ENCODE measurements at places on chromosomes 3 and 15. TPM values are rescaled to one million over a fixed set of nuclear protein-coding genes. Genes with fewer than 3 reads are reported as not detected.
A peak's percentile ranks its signal among the peaks of the same experiment; 100 is the strongest.

GASK1A gene
- total RNA-seq = 0.16 TPM

LINS1 gene
- 9.7 TPM for total RNA-seq

ARPP21 gene
- total RNA-seq = not detected

OR5H6 gene
- not detected for total RNA-seq

IRAK2 gene
- total RNA-seq = 1.9 TPM

FBXW12 gene
- not detected for total RNA-seq

CELF6 gene
- total RNA-seq = 0.70 TPM

TM4SF4 gene
- not detected for total RNA-seq

TSC22D2 gene
- total RNA-seq = 66.0 TPM

CCR9 gene
- total RNA-seq = not detected

ALG1L2 gene
- total RNA-seq = not detected

GOLGA6A gene
- not detected for total RNA-seq

FGD5 gene
- total RNA-seq = 15.6 TPM

EEF1AKMT4 gene
- 1.5 TPM for total RNA-seq

ATP13A5 gene
- total RNA-seq = not detected

GRCh38 chr3:78025916-78026315 is 986.0 kb downstream of the ROBO2 start:
- DNase-seq = no peak

DNA sequence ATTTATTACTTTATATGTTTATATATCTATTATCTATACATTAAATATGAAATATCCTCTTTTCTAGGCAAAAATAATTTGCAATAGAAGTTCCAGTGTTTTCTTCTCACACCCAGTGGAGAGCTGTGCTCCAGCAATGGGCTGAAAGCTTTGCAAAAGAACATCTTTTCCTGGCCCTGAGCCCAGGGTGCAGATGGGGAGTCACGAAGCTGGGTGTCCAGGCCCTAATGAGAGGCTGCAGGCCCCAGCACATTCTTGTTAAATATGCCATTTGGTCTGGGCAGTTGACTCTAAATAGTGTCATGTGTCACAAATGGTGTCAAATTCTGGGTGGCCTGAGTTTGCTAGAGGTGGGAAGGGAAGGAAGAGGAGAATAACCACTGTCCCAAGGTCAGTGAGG is 5.7 kb downstream of the NTRK3 start:
- DNase-seq = no peak

DNA sequence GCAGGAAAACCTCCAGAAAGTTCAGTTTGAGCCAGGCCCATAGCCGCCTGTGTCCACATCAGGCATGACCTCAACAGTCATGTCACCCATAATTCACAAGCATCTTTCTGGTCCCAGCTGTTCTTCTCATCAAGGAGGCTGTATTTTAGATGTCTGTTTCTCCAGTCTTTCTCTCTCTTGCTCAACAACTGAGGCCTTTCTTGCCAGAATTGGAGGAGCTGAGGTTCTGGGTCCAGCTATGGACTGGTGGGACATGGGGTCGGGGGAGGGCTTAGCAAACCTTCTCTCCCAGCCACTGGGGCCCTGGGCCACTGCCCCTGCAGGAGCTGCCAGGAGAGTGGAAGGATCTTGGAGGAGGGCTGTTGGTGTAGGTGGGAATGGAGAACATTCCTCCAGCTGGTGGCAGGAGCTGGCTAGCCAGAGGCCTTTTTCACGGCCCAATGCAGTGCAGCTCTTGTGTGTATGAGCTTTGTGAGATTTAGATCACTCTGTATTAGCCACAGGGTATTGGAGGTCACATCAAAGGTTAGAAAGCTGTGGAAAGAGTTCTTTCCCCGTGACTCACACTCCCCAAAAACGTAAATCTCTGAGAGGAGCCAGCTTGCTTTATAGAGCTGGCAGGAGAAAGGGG is 23.5 kb downstream of the MAGEF1 start:
- no peak for DNase-seq

DNA sequence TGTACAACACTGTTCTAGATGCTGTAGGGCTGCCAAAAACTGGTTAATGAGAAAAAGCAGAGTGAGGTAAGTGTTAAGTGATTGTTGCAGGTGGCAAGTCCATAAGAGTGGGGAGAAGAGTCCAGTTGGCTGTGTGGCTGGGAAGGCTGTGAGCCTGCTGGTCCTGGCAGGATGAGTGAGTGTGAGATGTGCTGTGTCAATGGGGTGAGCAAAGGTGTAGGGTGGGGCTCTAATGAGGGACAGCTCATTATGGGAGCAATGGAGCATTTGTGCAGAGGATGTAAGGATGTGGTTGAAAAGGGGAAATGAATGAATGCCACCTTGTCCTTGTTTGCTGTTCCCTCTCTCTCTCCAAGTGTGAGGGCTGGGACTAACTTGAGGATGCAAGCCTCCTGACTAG is 145.3 kb upstream of the ROPN1 start:
- no peak for DNase-seq

DNA sequence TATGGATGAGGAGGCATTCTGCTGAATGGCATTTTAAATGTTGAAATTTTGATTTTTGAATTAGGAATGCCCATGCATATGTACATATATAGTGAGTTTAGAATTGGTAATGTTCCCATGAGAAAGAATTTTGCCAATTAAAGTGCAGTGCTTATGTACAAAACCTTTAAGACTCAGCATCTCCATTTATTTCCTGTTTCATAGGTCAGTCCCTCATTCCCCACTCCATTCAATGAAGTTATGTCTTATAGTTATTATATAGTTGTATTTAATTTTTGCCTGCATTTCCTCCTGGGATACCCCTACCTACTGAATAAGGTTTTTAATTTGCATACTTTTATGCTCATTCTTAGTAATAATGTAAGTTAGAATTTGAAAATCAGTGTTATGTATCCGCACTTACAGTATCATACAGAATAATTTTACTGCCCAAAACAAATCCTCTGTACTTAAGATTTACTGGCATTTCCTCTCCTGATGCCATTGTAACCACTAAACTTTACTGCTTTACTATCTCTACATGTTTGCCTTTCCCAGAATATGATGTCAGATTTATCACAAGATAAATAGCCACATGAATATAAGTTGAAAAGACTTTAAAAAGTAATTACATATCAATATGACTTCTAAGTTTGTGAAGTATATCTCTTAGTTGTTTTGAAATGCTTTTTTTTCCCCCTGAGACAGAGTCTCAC is 389.1 kb upstream of the NDN start:
- DNase-seq = no peak

DNA sequence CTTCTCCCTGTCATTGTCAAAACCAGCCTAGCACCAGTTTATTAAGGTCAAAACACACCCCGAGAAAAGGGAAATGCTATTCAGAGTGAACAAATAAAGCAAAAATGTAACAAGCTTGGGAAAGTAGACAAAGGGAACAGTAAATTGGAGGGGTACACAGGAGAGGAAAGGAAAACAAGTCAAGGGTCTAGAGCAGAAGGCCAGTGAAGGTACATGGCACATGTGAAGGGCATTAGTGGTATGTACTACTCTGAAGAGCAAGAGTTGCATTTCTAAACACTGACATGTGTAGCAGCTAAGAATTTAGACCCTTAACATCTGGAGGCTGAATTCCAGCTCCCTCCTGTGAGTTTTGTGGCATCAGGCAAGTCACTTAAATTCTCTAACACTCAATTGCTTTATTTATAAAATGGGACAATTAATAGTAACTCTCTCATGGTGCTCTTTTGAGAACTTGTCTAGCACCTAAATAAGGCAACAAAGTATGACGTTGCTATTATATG is 244.3 kb upstream of the ADAMTS9 start:
- DNase-seq = no peak

- no peak for DNase-seq
Observed at GRCh38 chr3:72606005-72606800, 242.0 kb downstream of the SHQ1 start.

DNA sequence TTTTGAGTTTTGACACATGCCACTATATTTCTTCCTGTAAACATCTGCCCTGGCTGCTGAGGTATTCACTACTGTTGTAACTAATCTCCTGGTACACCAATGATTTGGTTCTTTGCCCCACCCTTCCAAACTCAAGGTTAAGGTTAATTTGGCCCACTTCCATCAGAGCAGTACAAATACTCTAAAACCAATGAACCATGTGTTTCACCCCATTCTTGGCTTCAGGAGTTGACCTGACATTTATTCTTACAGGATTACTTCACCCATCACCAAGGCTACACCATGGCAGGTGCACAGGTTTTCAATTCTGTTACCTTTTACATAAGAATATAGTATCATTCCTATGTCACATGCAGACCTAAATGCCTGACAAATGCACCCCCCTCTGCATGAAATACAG is 1179.9 kb downstream of the ZPLD1 start:
- DNase-seq = no peak

- no peak for DNase-seq
Observed at GRCh38 chr15:74307827-74308811, 59.3 kb downstream of the CYP11A1 start.

DNA sequence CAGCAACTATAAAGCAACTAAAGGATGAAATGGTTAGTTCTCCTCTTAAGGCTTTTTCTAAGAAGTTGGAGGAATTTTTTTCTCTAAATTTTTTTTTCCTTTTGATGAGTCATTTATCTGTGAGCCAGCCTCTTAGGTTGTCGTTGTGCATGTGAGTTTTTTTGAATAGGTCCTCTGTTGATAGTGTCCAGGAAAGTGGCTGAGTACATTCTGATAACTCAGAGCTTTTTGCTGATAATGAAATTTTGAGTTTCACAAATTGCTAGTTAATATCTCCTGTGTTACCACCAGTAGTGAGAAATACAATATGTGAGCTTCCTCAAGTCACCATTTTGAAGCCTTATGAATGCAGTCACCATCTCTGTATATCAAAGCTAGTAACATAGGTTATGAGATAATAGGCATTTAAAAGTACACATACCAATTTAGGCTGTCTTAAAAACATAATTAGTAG is 7.1 kb upstream of the LXN start:
- DNase-seq = no peak

GRCh38 chr3:69890084-69890483 is 109.4 kb upstream of the SAMMSON start:
- no peak for DNase-seq

- DNase-seq = no peak
Observed at GRCh38 chr3:14118400-14119381, 6.0 kb downstream of the CHCHD4 start.

- no peak for DNase-seq
Observed at GRCh38 chr3:187369089-187369447, 883 bp downstream of the RTP4 start.

DNA sequence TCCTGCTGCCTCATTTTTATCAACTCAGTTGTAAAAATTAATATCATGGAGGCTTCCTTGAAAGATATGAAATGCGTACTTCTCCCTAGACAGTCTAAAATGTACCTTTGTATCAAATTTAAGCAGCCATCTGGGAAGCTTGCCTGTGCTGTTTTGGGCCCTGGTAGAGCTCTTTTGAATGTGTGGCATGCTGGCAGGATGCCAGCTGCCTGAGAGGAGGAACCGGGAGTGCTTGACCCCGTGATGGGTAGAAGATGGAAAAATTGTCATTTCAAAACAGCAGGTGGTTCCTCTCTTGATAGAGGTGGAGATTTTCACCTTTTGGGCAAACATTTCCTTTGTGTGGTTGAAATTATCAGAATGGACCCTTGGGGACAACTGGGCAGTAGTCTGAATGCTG is 245.3 kb downstream of the RPLP1 start:
- no peak for DNase-seq

- no peak for DNase-seq
Observed at GRCh38 chr15:60162968-60163355, 158.9 kb downstream of the FOXB1 start.

DNA sequence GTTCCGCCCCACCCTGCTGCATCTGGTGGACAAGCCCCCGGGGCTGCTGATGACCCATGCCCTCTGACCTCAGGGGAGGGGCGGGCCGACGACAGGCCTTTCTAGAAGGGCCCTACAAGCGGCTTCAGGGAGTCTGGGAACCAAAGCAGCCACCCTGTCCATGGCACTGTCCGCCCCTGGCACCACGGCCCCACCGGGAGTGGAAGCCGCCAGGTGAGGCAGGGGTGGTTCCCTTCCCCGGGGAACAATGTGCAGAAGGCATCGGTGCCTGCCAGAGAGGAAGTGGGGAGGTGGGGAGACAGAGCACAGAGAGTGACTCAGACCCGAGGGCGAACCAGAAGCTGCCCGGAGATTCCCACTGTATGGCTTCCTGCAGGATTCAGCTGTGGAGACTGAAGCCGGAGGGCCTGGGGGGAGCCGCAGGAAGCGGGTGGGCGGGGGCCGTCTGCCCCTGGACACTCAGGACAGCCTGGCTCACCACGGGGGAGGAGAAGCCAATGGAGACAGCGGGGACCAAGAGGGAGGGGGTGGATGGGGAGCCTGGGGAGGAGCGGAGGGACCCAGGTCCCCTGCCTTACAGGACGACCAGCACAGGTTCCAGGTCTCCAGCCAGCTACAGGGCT is 134.0 kb downstream of the TPRA1 start:
- DNase-seq = peak; percentile 73

GRCh38 chr3:159807137-159808040 is 181.2 kb upstream of the IL12A start:
- no peak for DNase-seq

GRCh38 chr3:168088106-168088720 is 7.5 kb downstream of the GOLIM4 start:
- DNase-seq = no peak

- no peak for DNase-seq
Observed at GRCh38 chr3:184727357-184728009, 15.6 kb upstream of the MAGEF1 start.

DNA sequence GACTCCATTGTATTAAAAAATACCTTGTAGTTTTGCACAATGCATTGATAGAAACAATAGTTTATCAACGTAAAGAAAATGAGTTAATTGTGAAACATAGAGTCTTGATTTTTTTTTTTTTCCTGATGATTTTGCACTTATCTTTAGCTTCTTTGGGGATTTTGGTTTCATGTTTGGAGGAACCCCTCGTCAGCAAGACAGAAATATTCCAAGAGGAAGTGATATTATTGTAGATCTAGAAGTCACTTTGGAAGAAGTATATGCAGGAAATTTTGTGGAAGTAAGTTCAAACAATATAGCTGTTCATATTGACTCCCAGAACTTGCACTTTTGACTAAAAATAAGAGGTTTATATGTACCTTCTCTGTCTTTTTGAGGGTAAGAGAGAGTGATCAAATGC is 7.0 kb downstream of the DNAJB11 start:
- DNase-seq = no peak

DNA sequence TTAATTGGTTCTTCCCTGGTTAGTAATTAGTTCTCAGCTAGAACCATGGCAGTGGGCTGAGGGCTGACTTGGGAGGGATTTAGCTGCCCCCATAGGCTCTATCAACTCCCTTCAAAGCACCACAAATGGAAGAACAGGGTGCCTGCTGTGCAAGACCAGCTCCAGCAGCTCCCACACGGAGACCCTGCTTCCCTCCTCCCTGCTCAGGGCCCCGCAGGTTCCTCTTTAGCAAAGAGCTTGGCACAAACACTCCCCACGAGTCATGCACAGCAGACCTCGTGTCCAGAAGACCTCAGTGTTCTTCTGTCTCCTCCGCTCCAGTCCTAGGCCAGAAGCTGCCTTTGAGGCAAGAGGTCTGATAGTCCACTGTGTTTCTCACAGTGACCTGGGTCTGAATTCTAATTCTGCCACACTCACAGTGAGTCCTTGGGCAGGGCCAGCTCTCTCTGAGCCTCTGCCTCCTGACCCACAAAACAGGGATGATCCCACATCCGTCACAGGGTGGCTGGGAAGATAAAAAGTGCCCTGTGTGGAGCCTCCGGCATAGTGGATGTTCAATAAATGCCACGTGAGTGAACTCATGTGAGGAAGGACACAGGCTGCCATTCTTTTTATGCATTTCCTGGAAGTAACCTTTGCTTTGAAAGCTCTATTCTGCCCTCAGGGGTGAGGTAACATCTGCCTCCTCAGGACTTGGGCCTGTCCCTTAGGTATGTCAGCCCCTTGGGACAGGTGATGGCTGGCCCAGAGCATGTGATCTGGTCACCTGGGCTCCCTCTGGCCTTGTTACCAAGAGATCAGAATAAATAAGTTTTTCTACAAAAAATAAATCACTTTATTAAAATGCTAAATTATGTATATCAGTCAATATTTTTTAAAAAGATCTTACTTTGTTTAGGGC is 7.6 kb downstream of the RAB6B start:
- peak; percentile 70 for DNase-seq
